H7 (cell line): ENCODE measurements at places on chromosomes 16 and 17. TPM values are rescaled to one million over a fixed set of nuclear protein-coding genes. Genes with fewer than 3 reads are reported as not detected.
A peak's percentile ranks its signal among the peaks of the same experiment; 100 is the strongest.

Gene ARHGDIG
- total RNA-seq, result 4.0 and 5.3 TPM in 2 replicates

Gene UTS2R
- total RNA-seq, result not detected in 2 replicates

Gene CDH8
- total RNA-seq, result 0.87 and 7.1 TPM in 2 replicates

DNA sequence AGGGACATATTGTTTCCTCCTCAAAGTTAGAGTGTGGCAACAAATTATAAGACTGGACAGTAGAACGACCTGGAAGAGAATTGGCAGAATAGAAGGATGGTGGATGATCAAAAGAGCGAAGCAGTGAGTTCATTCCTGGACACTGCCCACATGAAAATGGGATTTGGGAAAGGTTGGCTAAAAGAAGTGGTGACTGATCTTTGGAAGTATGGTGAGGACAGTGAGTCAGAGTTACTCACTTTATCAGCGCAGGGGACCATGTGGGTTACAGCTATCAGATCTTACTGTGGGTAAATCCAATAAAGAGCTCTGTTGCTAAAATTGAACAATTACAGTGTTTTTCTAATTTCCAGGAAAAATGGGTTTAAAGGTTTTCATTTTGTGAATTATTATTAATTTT lies 2.7 kb upstream of the TANC2 start:
- no peak for DNase-seq

DNA sequence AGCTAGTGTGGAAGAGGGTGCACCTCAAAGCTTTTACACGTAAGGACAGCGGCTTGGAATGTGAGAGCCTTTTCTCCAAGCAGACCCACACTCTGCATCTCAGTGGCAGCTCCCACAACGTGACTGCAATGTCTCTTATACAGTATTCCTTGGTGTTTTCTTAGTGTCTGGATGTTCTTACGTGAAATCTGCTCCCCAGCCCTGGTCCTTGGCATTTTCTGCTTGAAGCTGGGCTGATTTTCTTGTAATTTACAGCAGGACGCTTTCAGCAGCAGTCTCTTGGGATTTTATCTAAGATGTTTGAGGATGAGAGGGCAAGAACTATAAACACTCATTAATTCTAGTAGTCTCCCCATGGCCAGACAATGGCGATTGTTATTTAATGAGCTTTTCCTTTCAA lies 12.1 kb upstream of the POLR3E start:
- DNase-seq, result no peak

- DNase-seq, result peak; percentile 25
Observed at GRCh38 chr16:23786964-23787561, 32.2 kb downstream of the CHP2 start.

GRCh38 chr16:22252317-22252716 lies 44.9 kb upstream of the POLR3E start:
- peak; percentile 72 for DNase-seq
